PC-9 (cell line): ENCODE measurements at places on chromosomes 5 and 9. TPM values are rescaled to one million over a fixed set of nuclear protein-coding genes. Genes with fewer than 3 reads are reported as not detected.
A peak's percentile ranks its signal among the peaks of the same experiment; 100 is the strongest.

DNA sequence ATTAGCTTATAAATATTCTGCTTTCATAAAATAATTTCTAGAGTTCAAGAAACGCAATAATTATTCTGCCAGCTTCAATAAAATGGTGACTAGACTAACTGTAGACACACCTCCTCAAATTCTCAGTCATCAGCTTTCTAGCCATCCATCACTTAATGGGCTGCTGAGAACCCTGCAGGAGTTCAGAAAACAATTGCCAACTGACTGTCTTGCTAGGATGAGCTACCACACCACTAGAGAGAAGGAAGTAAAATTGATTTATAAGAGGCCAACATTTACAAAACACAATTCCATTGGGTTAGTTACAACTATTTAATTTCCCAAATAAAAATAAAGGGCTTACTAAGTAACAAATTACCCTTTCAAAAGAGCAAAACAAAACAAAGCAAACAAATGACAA, 126.5 kb upstream of the PAPPA start:
- peaks cover 6% of the 10 kb centered on the region; the same call in 1 of the 2 replicates for H3K4me1 ChIP-seq
- H3K36me3 ChIP-seq = no peaks in the 10 kb centered on the region
- H3K27ac ChIP-seq = peak overlapping the region; percentile 32; the same call in 1 of the 2 replicates
- no peak overlapping the region for H3K4me3 ChIP-seq
- no peak for DNase-seq

DNA sequence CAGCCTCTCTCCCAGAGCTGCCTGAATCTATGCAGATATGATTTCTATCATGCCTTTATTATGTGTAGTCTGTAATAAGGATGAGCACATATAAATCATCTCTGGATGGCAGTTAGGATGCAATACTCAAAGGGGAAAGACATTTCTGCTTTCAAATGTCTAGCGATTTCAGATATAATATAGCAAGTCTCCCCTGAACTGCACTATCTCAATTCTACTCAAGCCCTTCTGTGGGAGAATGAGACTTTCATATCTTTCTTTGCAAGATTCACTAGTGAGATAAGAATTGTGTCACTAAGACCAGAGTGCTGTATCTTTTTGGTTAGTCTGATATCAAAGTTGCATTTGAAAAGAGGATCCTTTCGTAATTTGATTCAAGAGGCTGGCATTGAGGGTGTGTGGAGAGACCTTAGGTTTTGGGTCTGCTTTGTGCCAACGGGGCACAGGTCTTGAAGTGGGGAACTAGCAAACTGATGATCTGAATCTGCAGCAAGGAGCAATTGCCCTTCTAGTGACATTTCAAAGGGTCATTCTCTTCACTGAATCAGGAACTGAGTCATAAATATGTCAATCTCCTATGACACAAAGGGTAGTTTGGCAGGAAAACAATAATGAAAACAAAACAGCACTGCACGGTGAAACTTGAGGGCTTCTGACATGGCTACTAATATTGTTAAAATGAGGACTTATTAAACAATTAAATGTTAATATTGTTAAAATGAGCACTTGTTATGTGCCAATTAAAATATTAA, 305.5 kb upstream of the CLINT1 start:
- H3K4me1 ChIP-seq = no peaks in the 10 kb centered on the region
- H3K36me3 ChIP-seq = no peaks in the 10 kb centered on the region
- no peak overlapping the region for H3K4me3 ChIP-seq
- H3K27ac ChIP-seq = no peak overlapping the region
- H3K27me3 ChIP-seq = peaks cover 29% of the 10 kb centered on the region

- H3K27ac ChIP-seq = no peak overlapping the region
- no peaks in the 10 kb centered on the region for H3K27me3 ChIP-seq
- no peak overlapping the region for H3K4me3 ChIP-seq
- H3K36me3 ChIP-seq = no peaks in the 10 kb centered on the region
Measured at GRCh38 chr9:93600504-93600903, 24.1 kb downstream of the PHF2 start.

DNA sequence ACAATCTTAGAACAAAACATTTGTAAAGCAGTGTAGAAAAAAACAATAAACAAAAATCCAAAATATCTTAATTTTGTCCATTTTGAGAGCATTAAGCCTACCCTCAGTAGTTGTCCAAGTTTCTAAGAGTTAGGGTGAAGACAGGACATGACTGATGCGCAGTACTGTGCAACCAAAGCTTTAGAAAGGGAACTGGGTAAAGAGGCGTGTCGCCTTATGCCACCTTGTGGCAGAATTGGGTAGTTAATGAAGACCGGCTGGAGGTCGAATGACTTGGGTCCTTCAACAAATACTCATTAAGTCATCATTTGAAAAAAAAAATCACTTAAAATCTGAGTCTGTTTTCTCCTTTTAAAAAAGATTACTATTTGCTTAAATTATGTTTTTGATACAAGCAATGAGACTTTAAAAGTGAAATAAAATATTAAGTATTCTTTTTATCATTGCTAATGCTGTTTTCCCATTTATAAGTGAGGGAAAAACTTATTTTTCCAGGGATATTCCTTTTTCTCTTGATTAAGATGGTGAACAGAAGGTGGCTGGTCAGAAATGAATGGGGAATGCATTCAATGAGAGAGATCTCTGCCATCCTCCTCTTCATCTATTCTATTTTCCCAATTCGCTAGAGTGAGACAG, 3.5 kb upstream of the RNF20 start:
- peaks cover 9% of the 10 kb centered on the region for H3K4me1 ChIP-seq
- no peak overlapping the region for H3K4me3 ChIP-seq
- no peaks in the 10 kb centered on the region for H3K27me3 ChIP-seq
- no peak overlapping the region for H3K27ac ChIP-seq
- 0 out of 2 replicates have a peak, but pooled peaks cover under 1% of the 10 kb centered on the region for H3K36me3 ChIP-seq

DNA sequence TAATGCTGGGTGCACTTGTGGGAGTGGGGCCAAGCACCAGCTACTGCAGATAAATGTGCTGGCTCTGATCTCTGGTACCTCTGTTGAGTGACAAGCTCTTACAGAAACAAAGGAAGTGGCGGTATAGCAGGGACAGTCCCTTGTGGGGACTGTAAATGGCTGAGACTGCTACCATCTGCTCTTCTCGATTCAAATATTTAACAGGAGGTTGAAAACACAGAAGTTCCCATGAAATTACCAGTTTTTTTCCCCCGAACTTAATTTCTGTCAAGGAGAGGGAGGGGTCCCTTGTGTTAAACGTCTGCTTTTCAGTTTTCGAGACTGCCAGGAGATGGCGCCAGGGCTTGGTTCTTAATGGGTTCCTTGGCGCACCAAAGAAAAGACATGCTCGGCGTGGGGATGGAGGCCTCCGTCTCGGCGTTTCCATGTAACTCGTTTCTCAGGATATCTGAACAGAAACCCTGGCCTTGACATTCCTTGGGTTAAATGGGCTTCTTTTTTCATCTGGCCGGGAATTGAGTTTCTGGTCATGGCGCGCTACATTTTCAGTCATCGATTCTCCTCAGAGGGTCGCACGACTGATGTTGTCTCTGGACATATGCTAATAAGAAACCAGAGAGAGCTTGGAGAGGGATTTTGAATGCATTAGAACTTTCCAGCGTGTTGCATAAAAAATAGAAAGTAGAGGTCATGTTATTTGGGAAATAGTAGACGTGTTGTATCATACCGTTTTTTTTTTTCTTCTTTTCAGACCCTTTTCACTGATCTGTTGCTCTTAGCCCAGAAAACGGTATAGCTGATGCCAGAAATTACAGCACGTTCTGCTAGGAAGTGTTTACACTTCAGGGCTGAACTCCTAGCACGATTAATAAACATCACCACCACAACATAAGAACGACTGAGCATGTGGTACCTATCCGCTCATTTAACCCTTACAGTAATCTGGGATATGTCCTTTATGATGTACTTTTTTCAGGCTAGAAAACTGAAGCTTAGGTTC, 64.0 kb downstream of the CARTPT start:
- no peaks in the 10 kb centered on the region for H3K27me3 ChIP-seq
- no peak overlapping the region for H3K27ac ChIP-seq
- no peaks in the 10 kb centered on the region for H3K4me1 ChIP-seq
- no peak overlapping the region for H3K4me3 ChIP-seq

GRCh38 chr9:119898316-119898715, 529.1 kb upstream of the BRINP1 start:
- DNase-seq = no peak
- H3K27me3 ChIP-seq = no peaks in the 10 kb centered on the region
- no peaks in the 10 kb centered on the region for H3K36me3 ChIP-seq
- H3K4me3 ChIP-seq = no peak overlapping the region
- H3K4me1 ChIP-seq = no peaks in the 10 kb centered on the region
- no peak overlapping the region for H3K27ac ChIP-seq

Gene TMOD1
- total RNA-seq = 6.8 and 7.1 TPM in 2 replicates

DNA sequence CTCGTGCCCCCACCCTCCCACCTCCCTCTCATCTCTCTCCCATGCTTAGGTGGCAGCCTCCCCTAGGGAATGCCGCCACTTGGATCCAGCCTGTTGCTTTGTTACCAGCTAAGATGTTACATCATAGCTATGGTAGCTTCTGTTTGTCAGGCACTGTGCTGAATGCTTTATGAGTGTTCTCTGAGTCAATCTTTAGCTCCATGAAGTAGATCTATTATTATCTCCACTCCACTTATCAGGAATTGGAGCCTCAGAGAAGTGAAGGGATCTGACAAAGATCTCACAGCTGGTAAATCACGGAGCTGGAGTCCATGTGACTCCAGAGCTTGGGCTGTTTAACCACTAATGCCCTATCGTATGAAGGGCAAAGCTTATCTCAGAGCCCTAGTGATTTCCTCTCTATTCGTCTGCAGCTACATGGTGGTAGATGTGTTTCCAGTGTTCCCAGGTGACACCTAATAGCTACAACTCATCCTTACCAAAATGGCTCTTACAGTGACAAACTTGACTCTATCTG, 54.1 kb downstream of the GARNL3 start:
- no peak for DNase-seq
- no peaks in the 10 kb centered on the region for H3K36me3 ChIP-seq
- H3K27ac ChIP-seq = no peak overlapping the region
- no peaks in the 10 kb centered on the region for H3K27me3 ChIP-seq
- H3K4me3 ChIP-seq = no peak overlapping the region
- no peaks in the 10 kb centered on the region for H3K4me1 ChIP-seq

GRCh38 chr9:129379181-129379836, 201.2 kb upstream of the IER5L start:
- no peak overlapping the region for H3K4me3 ChIP-seq
- H3K36me3 ChIP-seq = no peaks in the 10 kb centered on the region
- peaks cover 22% of the 10 kb centered on the region for H3K4me1 ChIP-seq

Gene SPINK7
- total RNA-seq = not detected in 2 replicates

GRCh38 chr5:161051920-161052500, 200.0 kb upstream of the ATP10B start:
- H3K27me3 ChIP-seq = no peaks in the 10 kb centered on the region
- no peaks in the 10 kb centered on the region for H3K4me1 ChIP-seq
- DNase-seq = no peak
- H3K27ac ChIP-seq = no peak overlapping the region
- no peaks in the 10 kb centered on the region for H3K36me3 ChIP-seq
- no peak overlapping the region for H3K4me3 ChIP-seq

DNA sequence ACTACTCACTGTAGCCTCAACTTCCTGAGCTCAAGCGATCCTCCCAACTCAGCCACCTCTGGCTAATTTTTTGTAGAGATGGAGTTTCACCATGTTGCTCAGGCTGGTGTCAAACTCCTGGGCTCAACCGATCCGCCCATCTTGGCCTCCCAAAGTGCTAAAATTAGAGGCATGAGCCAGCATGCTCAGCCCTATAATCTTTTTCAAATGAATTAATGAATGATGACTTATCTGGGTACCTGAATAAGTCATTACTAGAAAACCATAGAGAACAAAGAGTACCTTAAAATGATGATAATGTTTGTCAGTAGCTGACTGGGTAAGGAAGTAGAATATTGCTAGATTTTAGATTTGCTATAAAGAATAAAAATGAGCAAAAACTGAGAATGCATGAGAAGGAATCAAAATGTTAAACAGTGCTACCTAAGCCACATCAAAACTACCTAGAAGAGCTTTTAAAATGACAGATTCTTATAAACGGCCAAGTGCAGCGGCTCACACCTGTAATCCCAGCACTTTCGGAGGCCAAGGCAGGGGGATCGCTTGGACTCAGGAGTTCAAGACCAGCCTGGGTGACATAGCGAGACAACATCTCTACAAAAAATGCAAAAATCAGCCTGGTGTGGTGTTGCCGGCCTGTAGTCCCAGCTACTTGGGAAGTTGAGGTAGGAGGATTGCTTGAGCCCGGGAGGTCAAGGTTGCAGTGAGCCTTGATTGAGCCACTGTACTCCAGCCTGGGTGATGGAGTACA, 13.6 kb downstream of the FNBP1 start:
- H3K27me3 ChIP-seq = no peaks in the 10 kb centered on the region
- no peak overlapping the region for H3K4me3 ChIP-seq
- peaks cover 34% of the 10 kb centered on the region for H3K4me1 ChIP-seq
- DNase-seq = no peak

Gene PDE8B
- total RNA-seq = 1.7 and 1.8 TPM in 2 replicates

Gene FAM221B
- not detected in 2 replicates for total RNA-seq

DNA sequence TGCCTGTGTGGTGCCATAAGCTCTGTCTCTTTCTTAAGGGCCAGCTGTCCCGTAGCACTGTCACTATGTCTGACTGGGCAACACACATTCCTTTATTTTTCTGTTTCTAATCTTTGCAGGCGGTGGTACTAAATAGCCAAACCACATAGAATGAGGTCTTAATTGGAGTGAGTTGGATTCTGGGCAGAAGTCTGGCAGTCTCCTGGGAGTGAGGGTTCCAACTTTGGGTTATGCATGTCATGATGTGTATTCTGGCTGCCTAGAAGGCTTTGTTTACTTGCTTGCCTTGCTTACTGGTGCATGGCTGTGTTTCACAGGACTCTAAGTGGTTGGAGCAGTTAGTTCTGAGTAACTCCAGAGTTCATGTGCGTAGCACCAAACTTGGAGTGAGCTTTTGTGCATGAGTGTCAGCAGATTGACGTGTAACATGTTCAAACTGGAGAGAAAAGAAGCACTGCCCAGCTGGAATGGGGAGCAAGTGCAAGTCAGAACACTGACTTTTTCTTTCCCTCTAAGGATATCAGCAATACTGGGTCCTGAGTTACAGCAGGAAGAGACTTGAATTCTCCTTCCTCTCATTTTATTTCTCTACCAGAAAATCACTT, 185.8 kb downstream of the PCSK1 start:
- no peak overlapping the region for H3K4me3 ChIP-seq
- H3K36me3 ChIP-seq = no peaks in the 10 kb centered on the region
- DNase-seq = no peak
- peaks cover 22% of the 10 kb centered on the region for H3K4me1 ChIP-seq
- no peak overlapping the region for H3K27ac ChIP-seq

Gene NEUROG1
- total RNA-seq = not detected in 2 replicates

DNA sequence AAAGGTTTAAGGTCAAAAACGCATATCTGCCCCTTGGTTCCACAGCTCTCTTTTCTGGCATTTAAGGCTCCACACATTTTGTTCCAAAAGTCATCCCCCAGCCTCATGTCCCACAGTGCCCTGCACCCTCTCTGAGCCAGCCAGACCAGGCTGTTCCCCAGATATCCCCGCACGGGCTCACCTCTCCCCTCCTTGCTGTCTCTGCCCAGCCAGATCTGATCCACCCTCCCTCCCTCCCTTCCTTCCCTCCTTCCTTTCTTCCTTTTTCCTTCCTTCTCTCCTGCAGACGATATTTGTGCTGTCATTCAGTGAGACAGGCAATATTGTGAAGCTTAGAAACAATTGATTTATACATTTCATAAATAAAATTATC, 37.0 kb downstream of the DUSP1 start:
- no peak for DNase-seq
- H3K4me3 ChIP-seq = peak overlapping the region; percentile 5; the same call in 1 of the 2 replicates
- H3K4me1 ChIP-seq = peaks cover 44% of the 10 kb centered on the region

GRCh38 chr9:137459601-137460362, 648 bp upstream of the NSMF start:
- no peak for DNase-seq
- H3K4me3 ChIP-seq = peak overlapping the region; percentile 68; the same call in 1 of the 2 replicates
- no peaks in the 10 kb centered on the region for H3K27me3 ChIP-seq
- H3K4me1 ChIP-seq = 0 out of 2 replicates have a peak, but pooled peaks cover 4% of the 10 kb centered on the region

GRCh38 chr5:120014535-120014934, 385.2 kb downstream of the FAM170A start:
- H3K4me1 ChIP-seq = no peaks in the 10 kb centered on the region
- H3K27me3 ChIP-seq = no peaks in the 10 kb centered on the region
- no peaks in the 10 kb centered on the region for H3K36me3 ChIP-seq
- no peak for DNase-seq
